ENCODE measurements at places on chromosomes 7 and 10.

GRCh38 chr10:43596546-43596945 lies 9.7 kb upstream of the ZNF485 start:
- no peak for DNase-seq

- no peak for DNase-seq
Measured at GRCh38 chr10:33917069-33917780, 582.8 kb upstream of the NRP1 start.

DNA sequence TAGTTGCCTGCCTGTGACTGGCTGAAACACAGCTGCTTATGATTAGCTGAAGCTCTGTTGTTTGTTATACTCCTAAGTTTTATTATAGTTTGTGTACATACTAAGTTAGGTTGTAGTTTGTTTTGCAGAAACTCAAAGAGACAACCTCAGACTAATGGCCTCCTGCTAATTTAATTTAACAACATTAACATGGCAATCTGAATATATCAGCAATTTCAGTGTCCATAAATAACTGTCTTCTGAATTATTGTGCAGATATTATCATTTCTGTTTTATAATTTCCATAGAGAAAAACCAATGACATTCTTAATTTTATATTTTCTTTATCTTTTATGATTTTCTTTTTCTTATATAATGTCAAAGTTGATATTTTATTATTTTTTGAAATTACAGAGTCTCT lies 298.1 kb upstream of the PLXDC2 start:
- no peak for DNase-seq

- DNase-seq: no peak
Measured at GRCh38 chr7:17633067-17633466, 307.2 kb downstream of the SNX13 start.

- no peak for DNase-seq
Measured at GRCh38 chr10:121577568-121577967, 20.7 kb downstream of the FGFR2 start.

GRCh38 chr7:94182066-94182465 lies 177.9 kb upstream of the BET1 start:
- DNase-seq: no peak

GRCh38 chr7:73851410-73852338 lies 9.3 kb upstream of the TMEM270 start:
- peak; percentile 48 for DNase-seq

DNA sequence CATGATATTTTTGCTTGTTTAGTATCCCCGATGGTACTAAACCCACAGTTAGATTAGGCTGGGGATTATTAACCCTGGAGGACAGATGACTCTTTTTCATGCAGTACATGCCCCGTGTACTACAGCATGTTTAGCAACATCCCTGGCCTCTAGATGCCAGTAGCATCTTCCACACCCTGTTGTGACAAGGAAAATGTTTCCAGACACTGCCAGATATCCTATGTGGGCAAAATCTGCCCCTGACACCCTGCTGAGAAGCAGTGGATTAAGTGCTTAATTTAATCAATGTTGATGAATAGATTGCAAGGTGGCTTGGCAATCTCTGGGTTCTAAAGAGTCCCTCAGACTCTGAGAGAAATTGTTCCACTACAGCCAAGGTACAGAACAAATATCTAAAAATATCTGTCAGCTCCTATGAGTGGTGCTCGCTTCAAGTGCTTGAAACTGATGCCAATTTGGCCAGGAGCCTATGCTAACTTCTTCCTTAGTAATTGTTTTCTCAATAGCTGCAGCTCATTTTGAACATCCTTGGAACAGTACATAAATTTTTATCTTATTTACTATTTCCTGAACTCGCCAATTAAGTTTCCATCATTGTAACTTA lies 247.0 kb downstream of the SORCS1 start:
- no peak for DNase-seq

- no peak for DNase-seq
Measured at GRCh38 chr10:13657101-13657680, 70.4 kb downstream of the PRPF18 start.
